GDM1 (cell line): ENCODE measurements at places on chromosomes 16 and 17.

GRCh38 chr17:72723711-72724110 is 368.8 kb downstream of the SLC39A11 start:
- no peak for DNase-seq

- no peak for DNase-seq
Measured at GRCh38 chr17:34654276-34654880, 75.0 kb downstream of the TMEM132E start.

- no peak for DNase-seq
Measured at GRCh38 chr17:72665852-72666851, 426.3 kb downstream of the SLC39A11 start.

DNA sequence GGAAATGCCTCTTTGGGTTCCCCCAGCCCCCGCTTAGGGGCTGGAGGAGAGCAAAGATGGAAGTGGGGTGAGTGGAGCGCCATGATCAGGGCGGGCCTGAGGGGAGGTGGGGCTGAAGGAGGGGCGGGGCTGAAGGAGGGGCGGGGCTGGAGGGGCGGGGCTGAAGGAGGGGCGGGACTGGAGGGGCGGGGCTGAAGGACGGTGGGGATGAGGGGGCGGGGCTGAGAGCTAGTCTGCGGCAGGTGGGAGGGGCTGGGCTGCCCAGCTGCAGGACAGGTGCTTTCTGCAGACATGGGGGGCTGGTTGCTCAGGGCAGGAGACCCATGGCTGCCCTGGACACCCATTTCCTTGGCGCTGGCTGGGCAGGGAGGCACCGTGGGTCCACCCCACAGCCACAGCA is 39.1 kb upstream of the PABPN1L start:
- DNase-seq, result no peak

DNA sequence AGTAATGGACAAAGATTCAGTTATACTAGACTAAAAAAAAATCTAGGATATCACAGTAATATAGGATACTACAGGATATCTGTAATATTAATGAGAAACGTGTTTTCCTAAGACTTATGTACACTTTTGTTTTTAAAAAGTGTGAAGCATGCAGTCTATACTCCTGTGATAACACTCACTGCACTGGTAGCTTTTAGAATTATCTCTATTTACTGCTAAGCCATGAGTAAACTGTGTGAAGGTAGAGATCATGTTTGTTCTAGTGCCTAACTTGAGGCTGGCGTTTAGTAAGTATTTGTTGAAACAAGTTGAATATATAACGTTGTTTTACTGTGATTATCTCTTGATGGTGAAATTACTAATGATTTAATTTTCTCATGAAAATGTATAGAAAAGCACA is 23.9 kb downstream of the RPA1 start:
- DNase-seq, result no peak

DNA sequence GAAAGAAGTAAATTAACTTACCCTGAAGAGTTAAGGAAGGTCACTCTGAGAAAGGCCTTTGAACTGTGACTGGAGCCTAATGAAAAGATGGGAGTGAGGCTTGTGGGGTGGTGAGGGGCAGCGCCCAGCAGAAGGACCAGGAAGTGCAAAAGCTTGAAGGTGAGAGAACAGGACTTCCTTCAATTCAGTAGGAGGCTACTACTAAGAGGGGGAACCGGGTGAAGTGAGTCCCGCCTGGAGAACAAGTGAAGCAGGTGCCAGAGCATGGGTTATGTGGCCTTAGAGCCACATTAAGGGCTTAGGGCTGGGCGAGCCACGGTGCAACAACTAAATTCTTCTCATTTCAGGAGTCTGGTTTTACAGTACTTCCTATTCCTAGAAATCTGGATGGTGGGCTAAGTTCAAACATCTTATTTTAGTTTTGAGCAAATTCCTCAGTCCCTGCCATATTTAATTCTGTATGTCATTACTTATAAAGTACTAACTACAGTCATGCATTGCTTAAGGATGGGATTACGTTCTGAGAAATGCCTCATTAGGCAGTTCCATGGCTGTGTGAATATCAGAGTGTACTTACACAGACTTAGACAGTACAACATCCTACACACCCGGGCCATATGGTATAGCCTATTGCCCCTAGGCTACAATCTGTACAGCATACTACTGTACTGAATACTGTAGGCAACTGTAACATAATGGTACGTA is 5.1 kb downstream of the CFAP20 start:
- no peak for DNase-seq

GRCh38 chr16:30554557-30555314 is 3.4 kb downstream of the ZNF764 start:
- DNase-seq, result no peak

DNA sequence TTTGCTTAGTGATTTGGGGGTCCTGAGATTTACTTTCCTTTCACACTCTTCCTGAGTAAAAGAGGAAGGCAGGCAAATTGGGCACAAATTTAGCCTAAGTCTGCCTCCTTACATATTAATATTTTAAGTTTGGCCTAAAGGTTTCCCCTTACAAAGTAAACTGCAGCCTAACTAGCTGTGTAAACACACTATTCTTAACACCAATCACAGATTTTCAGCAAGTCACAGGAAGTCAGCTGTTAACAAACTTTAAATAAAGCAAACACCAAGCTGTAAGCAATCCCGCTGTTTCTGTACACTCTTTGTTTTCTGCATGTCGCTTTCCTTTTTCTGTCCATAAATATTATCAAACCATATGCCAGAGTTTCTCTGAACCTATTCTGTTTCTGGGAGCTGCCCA is 45.1 kb upstream of the ABCC11 start:
- DNase-seq, result no peak

GRCh38 chr16:8258523-8258922 is 331.8 kb downstream of the TMEM114 start:
- no peak for DNase-seq

DNA sequence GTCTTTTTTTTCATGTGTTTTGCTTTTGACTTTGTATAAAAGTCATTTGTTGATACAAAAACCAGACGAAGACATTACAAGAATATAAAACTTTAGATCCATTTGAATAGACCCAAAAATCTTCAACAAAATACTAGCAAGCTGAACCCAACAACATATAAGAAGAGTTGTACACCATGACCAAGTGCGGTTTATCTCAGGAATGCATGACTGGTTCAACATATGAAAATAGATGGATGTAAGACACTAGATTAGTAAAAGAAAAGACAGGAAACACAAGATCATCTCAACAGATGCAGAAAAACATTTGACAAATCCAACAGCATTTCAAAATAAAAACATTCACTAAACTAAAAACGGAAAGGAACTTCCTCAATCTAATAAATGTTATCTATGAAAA is 69.0 kb downstream of the TBC1D16 start:
- DNase-seq, result no peak

- DNase-seq, result no peak
Measured at GRCh38 chr16:6110346-6110745, 1012.8 kb upstream of the EEF2KMT start.

GRCh38 chr16:75733305-75734211 is 7.3 kb upstream of the CPHXL start:
- DNase-seq, result no peak

DNA sequence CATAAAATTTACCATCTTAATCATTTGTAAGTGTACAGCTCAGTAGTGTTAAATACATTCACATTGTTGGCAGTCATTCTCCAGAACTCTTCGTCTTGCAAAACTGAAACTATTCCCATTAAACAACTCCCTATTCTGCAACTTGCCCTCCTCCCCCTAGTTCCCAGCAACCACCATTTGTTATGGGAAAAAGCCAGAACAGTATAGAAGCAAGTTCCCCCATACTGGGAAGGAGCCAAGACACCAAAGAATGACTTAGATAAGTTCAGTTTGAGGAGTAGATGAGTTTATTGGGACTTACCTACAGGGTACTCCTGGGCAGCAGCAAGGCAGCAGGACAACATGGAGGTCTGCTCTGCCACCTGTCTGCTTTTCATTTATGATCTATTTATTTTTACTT is 39.3 kb upstream of the TEKT1 start:
- DNase-seq, result no peak

- no peak for DNase-seq
Measured at GRCh38 chr17:36590082-36590481, 1.6 kb upstream of the DHRS11 start.

DNA sequence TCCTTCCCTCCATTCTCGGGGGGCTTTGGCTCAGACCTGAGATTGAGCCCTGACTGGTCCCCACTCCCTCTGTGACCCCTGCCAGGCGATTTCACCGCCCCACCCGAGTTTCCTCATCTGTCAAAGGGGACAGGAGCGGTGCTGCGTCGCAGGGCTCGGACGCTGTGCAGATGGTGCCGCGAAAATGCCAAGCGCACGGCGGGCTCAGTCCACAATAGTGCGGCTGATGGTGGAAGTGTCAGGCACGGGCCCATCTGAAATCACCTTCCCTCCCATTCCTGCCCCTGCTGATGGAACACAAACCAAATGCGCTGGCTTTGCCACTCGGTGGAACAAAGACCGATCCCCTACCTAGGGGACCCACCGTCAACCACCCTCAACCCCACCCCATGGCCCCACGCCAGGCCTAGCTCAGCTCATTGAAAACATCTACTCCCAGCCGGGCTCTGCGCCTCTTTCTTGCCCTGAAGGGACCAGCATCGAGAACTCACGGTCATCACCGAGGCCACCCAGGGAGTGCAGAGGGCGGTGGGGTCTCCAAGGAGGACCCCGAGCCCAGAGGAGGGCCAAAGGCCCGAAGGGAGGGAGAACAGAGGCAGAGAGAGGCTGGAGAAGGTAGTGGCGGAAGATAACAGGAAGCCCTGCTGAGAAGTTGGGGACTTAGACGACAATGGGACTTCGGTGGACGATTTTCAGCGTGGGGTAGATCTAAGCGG is 1.4 kb downstream of the CARHSP1 start:
- no peak for DNase-seq

DNA sequence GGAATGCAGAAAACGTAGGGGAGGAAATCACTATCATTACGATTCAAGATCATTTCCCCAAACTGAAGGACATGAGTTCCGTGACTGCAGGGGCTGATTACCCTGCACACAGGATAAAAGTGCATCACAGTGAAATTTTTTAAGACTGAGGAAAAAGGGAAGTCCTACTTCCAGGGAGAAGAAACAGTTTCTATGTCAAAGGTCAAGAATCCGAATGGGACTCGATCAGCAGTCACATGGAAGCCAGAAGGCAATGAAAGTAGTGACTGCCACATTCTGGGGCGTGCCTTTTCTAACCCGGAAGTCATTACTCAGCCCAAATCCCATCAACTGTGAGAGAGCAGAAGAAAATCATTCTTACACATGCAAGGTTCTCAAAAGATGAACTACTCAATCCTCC is 12.1 kb downstream of the ZZEF1 start:
- no peak for DNase-seq

DNA sequence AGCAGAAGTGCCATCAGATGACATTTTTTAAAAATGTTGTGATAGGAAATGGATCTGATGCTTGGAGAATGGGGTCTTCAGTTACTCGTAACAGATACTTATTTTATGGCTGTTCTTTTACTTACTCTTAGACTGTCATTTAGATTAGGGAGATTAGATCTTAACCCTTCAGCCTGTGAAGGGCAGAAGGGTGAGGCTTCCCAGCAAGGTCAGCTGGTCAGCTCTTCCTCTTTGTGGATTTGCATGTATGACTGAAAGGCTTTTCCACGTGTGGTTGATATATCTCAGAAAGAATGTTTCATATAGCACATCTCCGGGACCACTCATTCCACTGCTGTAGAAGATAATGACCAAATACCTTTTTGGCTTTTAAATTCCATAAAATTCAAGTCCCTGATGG is 27.4 kb downstream of the GRB7 start:
- DNase-seq, result no peak

- DNase-seq, result no peak
Measured at GRCh38 chr17:15233022-15233805, 31.9 kb downstream of the PMP22 start.

DNA sequence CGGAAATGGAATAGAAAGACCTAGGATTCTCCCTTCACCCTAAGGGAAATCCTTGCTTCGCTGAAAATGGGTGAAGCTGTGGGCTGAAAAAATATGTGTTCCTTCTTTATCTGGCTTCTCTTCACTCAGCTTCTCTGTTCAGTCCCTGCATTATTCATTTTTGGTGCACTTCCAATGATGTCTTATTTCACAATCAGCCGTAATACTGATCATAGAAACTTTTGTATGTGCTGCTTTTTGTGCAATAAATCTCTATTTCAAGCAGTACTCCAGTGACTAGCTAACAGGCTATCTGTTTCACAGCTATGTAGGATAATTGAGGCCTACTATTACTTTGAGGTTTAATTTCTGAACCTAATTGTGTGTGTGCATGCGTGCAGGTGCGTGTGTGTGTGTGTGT is 144.6 kb downstream of the FOXL1 start:
- DNase-seq, result no peak

DNA sequence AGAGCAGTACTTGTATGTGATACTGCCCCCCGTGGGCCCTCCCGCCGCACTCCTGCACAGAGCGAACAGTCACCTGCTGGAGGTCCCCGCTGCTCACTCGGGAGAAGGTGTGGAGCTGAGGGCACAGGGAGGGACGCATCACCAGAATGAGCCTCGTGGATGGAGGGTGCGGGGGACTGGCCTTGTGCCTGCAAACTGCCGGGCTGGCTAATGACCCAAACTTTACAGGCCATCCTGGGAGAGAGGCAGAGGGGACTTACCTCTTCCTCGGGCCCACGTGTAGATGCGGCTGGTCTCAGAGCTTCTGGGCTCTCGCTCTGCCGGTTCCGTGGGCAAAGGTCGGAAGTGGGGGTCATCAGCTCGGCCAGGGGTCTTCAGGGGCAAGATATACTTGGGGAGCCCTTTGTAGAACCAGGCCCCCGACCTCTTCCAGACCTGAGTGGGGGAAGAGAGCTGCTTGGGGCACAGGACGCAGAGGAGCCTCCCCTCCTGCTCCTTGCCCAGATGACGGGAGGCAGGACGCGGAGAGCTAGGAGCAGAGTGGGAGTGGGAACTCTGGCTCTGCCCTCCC is 65.5 kb upstream of the DOC2B start:
- no peak for DNase-seq

- no peak for DNase-seq
Measured at GRCh38 chr17:67696347-67696746, 21.4 kb upstream of the NOL11 start.

GRCh38 chr16:87585442-87586200 is 16.7 kb upstream of the JPH3 start:
- no peak for DNase-seq

GRCh38 chr16:31258366-31258765 is 1.4 kb upstream of the ITGAM start:
- no peak for DNase-seq

GRCh38 chr16:683396-684070 is 601 bp downstream of the JMJD8 start:
- no peak for DNase-seq

- no peak for DNase-seq
Measured at GRCh38 chr17:49465331-49465903, 29.7 kb upstream of the NGFR start.

GRCh38 chr16:68086336-68086841 is 1.2 kb downstream of the NFATC3 start:
- DNase-seq, result no peak
